ENCODE measurements at places on chromosomes 1 and 21.

GRCh38 chr21:14076143-14076806, 134.5 kb downstream of the LIPI start:
- no peak for DNase-seq

DNA sequence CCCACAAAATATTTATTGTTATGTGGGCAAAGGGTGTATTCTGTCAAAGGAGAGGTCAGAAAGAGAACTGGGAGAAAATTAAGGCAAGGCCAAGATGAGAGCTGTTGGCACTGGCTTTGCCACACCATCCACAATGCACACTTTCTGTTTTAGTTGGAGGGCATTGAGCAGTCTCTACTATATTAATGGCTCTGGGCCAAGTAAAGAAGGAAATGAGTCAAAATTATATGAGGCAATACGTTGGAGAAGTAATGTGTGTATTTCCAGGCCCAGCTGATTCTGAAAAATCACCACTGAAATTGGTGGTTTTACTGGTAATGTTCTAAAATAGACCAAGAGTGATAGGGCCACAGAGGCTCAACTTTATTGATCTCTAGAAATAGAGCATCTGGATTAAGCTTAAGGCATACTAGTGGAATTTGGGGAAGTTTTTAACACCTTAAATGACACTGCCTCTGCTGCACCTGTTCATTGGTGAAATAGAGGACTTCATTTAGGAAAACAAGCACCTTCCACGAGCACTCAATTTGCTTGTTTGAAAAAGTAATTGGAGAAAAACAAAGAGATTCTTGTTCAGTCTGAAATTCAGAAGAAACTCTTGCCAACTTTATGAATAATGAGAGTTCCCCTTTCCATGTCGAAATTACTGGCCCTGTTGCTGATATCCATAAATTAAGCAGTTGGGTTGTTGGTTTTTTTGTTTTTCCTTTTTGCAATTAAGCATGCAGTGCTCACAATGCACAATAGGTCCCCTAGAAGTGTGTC, 424.9 kb downstream of the ADGRL2 start:
- peak; percentile 81 for DNase-seq

DNA sequence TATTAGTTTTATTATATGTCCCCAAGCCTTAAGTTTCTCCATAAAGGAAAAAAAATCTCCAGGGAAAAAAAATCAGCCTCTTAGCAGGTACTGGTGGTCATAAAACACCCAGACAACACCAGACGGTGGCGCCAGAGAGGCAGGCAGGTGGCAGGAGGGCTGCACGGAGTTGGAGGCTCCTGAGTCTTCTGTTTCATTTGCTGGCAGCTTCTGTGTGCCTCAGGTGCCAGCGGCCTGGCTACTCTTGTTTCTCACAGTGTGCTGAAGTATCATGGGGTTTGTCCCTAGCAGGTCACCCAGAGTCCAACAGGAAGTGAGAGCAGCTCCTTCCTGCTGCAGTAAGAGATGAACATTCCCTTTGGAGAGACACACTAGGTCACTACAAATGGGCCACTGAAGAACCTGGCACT, 123.3 kb upstream of the GADD45A start:
- peak; percentile 72 for DNase-seq

DNA sequence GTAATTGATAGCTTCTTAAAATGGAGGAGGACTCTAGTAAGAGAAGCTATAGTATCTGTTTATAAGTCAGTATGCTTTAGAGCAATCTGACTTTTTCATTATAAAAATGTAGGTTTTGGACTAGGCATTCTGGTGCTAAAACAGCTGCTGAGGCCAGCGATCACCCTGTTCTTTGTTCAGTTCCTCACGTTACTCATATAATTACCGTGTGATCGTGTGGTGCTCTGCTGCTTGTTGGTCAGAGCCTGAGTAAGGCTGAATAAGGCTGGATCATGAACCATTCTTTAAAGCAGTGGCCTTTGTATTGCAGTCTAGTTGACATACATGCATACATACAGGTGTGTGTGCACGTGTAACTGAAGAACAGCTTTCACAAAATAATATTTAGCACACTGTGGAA, 25.2 kb downstream of the CDC42 start:
- DNase-seq: no peak

DNA sequence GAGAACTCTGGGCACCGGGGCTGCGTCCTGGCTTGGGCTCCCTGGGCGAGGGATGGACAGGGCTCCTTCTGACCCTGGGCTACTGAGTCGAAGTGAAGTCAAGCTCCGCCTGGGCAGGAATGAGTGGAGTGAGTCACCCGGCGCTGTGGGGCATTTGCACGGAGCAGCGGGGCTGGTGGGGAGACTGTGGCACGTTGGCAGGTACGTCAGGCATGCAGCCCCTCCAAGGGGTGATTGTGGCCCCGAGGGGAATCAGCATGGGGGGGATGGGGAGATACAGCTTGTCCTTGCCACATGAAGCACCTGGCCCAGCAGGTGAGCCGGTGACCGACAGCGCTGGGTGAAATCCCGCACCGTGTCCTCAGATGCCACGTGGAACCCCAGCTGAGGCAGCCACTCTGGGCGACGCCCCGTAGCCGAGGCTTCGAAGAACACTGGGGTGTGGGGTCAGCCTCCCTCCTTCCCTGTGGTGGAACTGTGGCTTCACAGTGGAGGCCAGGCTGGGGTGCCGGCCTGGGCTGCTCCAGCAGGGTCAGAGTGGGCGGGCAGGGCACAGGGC, 62.3 kb downstream of the COL18A1 start:
- no peak for DNase-seq

- DNase-seq: peak; percentile 6
Measured at GRCh38 chr1:10867138-10867721, 70.8 kb upstream of the CASZ1 start.

- no peak for DNase-seq
Measured at GRCh38 chr21:46608672-46609111, 3.8 kb upstream of the S100B start.

DNA sequence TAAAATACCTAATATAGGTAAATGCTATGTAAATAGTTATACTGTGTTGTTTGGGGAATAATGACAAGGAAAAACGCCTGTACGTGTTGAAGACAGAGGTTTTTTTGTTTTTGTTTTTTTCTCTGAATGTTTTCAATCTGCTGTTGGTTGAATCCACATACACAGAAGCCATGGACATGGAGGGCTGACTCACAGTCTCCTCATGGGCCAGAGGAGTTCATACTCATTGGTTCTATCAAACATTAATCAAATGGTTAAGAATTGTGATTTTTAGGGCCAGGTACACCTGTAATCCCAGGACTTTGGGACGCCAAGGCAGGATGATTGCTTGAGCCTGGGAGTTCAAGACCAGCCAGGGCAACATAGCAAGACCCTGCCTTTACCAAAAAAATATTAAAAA, 20.5 kb downstream of the MIER1 start:
- no peak for DNase-seq

GRCh38 chr1:110485725-110486124, 33.2 kb downstream of the KCNA10 start:
- DNase-seq: no peak

GRCh38 chr1:1915911-1916840, 1.1 kb downstream of the CALML6 start:
- no peak for DNase-seq

DNA sequence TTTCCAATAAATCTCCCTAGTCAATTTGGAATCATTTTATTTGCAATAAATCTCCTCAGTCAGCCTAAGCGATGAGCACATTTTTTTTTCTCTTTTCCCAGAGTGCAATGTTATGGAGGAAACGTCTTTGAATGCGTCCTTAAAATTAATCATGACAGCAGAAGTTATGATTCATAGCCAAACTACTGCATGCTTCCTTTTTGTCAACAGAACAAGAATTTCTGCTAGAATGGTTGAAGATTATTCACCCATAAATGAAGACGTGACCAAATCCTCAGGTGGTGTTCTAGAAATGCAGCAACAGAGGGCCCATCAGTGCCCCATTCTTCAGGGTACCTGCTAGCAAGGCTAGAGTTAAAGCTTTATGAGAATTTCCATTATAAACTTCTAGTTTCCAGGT, 407.9 kb upstream of the PKN2 start:
- no peak for DNase-seq

DNA sequence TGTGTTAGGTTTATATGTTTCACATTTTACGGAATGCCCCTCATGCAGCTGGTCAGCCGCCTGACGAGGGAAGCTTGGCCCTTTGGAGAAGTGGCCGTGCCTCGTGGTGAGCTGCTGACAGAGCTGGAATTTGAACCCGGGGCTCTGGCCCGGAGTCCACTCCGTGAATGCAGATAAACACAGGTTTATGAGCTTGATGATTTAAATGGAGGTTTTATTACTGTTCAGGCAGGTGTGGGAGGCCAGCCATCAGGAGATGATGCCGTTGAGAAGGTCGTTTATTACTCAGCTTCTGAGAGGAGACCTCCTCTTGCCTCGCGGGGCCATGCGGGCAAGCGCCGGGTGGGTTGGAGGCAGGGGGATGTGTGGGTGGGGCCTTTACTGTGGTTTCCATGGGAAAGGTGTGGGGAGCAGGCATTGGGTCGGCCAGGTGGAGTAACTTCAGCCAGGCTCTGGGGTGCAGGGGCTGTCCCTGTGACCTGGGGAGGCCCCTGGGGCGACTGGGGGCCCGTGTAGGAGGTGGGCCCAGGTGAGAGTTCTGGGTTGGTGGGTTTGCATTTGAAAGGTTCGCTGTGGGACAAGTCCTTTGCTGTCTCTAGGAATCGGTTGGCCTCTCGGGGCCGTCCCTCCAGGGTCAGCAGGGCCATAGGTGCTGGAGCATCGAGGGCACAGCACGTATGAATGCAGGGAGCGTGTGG, 22.0 kb downstream of the PRKCZ start:
- DNase-seq: no peak

DNA sequence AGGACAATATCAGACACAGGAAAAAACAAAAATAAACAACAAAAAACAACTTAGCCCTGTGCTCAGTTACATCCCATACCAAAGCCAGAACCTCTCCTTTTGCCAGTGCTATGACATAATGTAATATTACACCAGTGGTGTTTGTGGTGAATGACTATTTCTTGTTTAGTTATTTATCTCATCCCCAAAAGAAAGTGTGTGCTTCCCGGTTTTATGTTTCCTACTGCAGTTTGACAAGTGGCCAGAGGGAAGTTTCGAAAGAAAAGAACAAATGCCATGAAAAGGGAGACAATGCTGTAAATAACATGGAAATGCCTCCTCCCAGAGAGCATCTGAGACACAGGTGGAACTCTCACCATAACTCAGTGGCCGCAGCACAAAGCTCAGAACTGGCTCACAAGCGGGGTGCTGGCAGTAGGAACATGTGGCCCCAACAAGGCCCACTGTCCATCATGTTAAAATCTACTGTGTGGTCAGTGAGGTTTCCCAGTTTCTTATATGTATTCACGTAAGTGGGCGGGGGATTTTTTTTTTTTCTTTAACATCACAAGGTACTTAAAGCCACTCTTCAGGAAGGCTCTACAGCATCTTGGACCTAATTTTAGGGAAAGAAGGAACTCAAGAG, 158.2 kb downstream of the BARHL2 start:
- no peak for DNase-seq

GRCh38 chr1:6359216-6360116, 34.1 kb downstream of the ACOT7 start:
- peak; percentile 25 for DNase-seq
